ENCODE measurements at places on chromosomes 7 and 10. TPM values are rescaled to one million over a fixed set of nuclear protein-coding genes. Genes with fewer than 3 reads are reported as not detected.

DNA sequence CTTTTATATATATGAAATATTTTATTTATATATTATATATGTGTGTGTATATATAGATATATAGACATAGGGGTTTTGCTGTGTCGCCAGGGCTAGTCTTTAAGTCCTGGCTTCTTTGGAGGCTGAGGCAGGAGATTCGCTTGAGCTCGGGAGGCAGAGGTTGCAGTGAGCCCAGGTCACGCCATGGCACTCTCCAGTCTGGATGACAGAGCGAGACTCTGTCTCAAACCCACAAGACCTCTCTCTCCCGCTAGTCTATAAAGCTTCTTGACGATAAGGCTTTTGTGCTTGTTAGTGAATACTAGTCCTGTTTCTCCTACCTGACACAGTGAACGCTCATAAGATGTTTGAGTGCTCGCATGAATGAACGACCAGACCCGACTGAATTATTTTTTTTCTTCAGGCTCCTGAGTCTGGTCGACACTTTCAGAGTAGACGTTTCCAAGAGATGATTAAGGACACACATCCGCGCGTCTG lies 577 bp upstream of the DDX21 start:
- DNase-seq: no peak

GRCh38 chr7:156238366-156239133 lies 402.0 kb upstream of the RNF32 start:
- no peak for DNase-seq

DNA sequence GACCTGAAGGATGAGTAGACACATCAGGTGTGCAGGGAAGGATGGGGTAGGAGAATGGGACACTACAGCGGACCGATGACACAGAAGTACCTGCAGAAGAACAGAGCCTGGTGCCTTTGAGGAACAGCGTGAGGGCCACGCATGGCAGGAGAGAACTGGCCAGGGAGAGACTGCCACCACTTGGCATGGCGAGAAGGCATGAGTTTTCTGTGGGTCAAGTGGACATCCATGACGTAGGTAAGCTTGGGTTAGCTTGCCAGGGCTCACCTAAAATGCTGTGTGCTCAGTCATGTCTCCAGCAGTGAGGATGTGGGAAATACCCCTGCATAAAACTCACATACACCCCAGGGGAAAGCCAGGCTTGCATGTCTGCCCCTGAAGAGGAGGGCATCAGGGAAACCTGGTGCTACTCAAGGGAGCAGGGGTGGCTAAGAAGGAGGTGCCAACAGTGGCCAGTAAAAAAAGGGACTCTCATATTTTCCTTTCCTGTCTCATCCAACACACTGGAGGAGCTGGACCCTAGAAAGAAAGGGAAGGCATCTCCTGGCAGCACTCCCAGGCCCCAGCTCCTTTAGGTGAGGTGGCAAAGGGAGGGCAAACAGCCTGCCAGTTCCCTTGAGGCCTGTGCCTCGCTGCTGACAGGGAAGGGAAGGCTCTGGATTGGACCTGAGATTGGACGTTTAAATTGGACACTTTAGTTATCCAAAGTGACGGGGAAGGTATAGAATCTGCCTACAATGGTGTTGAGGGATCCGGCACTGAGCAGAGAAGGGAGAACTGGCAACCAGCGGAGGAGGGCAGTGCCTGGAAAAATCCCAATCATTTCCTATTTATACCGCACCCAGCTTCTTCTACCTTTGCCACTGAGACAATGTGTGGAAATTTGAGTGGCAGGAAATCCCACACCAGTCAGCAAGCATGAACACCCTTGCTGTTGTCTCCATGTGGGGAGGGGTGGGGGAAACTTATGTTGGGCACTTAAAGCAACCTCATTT lies 255.7 kb downstream of the GLI3 start:
- DNase-seq: no peak

GRCh38 chr7:29109899-29110298 lies 36.4 kb downstream of the CPVL start:
- no peak for DNase-seq

DNA sequence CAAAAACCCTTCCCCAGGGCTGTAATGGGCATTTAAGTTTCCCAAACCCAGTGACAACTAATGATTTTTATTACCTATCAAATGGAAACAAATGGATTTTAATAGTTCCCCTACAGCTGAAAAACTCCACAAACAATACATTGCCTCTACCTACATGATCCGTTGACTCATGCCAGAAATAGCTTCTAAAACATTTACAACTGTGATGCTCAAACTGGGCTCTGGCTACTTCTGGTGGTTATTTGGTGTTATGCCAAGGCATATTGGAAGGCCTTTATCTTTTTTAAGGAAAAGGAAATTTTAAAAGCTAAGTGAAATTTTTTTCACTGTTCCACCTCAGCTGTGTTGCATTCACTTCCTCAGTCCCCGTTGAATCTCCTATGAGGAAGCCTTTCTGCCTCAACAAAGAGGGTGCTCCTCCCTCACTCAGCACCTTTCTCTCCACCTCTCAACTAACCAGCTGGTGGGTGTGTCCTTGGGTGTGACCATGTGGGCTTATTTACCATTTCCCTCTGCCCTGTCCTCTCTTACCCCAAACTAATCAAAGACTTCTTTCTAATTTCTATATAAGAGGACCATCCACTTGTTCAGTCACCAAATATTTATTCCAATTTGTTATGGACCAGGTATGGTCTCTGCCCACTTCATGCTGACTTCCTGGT lies 82.9 kb downstream of the PRTFDC1 start:
- no peak for DNase-seq

- no peak for DNase-seq
Observed at GRCh38 chr10:48655411-48656240, 29.0 kb upstream of the WDFY4 start.

DNA sequence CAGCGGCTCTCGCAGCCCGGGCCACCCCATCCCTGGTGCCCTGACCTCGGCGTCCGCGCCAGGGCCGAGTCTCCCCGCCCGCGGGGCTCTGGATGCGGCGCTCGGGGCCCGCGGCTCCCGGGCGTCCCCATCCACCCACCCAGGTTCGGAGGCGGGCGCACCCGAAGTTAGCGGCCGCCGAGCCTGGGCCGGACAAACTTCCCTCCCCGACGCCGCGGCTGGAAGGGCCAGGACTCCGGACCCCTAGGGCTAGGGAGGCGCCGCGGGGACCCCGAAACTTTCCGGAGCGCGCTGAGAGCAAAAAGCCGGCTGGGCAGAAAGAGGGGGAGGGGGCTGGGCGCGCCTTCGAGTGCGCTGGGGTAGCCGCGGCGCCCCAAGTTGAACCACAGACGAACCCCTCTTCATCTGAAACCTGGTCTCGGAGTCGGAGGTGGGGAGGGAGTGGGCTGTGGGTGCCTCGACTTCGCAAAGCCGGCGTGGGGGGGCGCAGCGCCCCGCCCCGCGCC lies 3.7 kb upstream of the ELFN1 start:
- no peak for DNase-seq

DNA sequence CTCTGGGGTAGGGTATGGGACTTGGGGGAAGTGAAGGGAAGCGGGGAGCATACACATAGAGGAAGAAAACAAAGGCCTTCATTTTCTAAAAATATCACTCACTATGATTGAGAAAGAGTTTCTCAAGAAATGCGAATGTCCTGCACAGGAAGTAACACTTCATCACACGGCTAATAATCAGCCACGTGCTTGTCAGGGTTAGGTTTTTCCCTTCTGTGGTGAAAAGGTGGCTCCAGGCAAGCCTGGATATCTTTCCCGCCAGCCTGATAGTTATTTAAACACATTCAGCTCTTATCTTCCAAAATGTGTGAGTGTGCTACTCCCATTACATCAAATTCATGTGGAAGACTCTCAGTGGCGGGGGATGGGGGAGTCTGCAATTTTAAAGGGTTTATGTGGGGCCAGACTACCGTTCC lies 166.4 kb upstream of the ADO start:
- DNase-seq: no peak

- no peak for DNase-seq
Observed at GRCh38 chr10:43390759-43391158, 18.2 kb downstream of the HNRNPF start.

DNA sequence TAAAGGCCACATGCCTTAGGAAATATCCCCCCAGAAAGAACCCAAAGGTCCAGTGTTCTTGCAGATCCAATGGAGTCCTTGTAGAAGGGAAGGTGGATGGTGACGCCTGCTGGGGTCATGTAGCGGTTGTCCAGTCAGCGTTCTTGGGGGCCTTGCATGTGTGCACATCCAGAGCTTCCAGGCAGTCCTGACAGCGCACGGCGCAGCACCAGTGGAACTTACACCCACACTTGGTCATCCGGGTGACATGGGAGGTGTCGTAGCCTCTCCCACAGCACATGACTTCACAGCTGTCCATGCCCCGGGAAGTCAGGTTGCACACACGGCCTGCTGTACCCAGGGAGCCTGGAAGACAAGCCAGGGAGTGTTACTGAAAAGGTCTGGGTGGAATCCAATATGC lies 44.8 kb downstream of the WNT2 start:
- DNase-seq: no peak

DNA sequence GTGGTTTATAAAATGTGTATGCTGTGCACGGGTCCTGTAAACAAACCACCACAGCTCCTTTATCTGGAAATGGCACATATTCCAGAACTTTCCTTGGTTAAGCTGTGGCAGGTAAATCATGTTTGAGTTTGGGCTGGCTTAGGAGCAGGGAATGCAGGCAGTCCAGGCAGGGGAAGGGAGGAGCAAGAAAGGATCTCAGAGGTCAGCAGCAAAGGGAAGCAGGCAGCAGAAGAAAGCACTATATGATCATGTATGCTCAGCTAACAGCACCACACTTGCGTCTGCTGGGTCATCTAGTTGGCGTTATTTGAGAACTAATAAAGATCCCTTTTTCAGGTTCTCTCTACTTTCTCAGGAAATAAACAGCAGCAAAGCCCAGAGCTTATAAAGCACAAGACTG lies 7.8 kb downstream of the ICA1 start:
- DNase-seq: no peak

DNA sequence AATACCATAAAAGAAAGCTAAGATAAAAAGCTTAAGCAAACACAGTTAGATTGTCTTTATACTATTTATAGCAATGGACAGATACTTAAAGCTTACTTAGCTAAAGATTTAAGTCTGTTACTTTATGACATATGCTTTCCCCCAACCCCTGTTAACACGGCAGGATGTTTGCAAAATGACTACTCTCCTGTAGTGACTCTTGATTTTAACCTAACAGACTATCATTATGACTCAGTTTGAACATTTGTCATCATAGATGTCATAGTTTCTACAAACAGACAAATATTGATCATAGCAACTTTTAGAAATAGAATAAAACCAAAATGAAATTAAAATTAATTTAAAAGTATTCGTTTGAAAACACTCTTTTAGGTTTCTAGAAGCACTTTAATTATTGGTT lies 7.8 kb upstream of the COMMD3 start:
- peak; percentile 50 for DNase-seq

GRCh38 chr7:35705932-35706461 lies 11.1 kb upstream of the HERPUD2 start:
- no peak for DNase-seq

GRCh38 chr7:4135301-4135700 lies 546.8 kb upstream of the FOXK1 start:
- no peak for DNase-seq

- DNase-seq: no peak
Observed at GRCh38 chr10:74718208-74718607, 108.2 kb upstream of the KAT6B start.

DNA sequence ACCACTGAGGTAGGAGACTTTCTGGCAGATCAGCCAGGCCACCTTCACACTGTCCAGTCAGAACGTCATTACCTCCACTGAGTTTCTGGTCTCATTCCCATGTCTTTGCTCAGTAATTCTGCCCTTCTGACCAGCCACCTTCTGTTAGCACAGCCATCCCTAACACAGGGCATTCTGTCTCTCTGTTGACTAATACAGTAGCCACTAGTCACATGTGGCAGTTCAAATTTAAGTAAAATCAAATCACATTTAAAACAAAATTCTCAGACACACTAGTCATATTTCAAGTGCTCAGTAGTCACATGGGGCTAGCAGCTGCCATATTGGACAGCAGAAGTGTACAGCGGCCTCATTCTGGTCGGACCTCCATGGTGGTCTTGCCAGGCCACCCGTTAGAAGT lies 7.4 kb downstream of the CPSF4 start:
- no peak for DNase-seq

FXYD4 gene
- total RNA-seq: not detected

SPDYE18 gene
- 0.68 TPM for total RNA-seq

CRYGN gene
- 0.50 TPM for total RNA-seq

LRRD1 gene
- 0.13 TPM for total RNA-seq

MAPK8 gene
- 30.7 TPM for total RNA-seq

CFAP58 gene
- total RNA-seq: 0.24 TPM
